ENCODE measurements at places on chromosomes 11 and 22.

GRCh38 chr11:46285173-46285572 is 7.7 kb downstream of the CREB3L1 start:
- DNase-seq, result no peak

- no peak for DNase-seq
Measured at GRCh38 chr11:44047931-44048431, at the start of gene ACCSL. Gene ACCSL (plus strand): TSS chr11:44047981. CDS start chr11:44048037, 56 bp downstream.

DNA sequence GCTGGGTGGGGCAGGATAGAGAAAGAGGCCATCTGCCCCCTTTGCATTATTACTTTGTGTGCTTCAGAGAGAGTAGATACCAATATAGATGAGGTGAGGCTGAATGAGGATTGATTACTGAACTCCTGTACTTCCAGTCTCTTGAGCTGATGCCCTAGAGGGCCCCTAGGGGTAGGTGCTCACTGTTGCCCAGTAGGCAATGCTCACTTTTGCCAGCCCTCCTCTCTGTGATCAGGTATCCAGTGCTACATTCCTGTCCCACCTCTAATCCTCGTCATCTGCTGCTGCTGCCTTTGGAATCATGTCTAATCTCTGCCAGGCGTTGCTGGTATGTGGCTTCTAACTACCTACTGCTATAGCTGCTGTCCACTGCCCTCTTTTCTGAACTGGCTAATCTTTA is 57.2 kb downstream of the CCDC83 start:
- DNase-seq, result no peak

GRCh38 chr11:73182824-73183321 is 35.2 kb upstream of the P2RY2 start:
- no peak for DNase-seq

- no peak for DNase-seq
Measured at GRCh38 chr11:134231958-134232659, 7.6 kb downstream of the VPS26B start.

DNA sequence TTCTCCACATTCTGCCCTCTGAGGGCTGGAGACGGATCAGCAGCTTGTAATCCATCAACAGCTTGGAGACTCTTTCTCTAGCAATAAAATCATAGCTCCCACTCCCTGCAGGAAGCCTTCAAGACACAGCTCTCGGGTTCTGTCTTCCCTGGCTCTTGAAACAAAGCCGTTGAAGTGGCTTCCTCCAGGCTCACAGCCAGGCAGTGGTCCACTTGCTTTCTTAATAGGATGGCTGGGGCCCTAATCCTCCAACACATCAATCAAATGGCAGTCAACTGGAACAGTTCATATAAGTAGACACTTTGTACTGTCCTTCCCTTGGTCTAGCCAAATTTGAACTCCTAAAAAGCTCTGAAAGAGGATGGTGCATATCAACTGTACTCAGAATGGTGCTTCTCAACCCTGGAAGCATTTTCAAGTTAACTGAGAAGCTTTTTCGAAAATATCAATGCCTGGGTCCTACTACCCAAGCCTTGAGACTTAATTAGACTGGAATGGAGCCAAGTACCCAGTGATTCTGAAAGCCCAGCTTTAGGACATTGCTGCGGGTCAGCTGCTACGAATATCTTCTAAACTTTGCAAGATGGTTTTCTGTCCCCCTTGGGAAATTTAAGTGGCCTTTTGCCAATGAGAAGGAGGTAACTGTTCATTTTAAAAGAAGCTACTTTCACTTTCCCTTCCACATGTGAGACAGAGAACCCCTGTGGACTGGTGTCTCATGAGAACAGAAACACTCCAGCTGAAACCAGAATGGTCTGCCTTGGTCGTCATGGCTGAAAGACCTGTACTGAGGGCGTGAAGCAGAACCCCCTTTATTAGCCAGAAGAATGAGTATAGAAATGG is 74.7 kb downstream of the SC5D start:
- DNase-seq, result no peak

- no peak for DNase-seq
Measured at GRCh38 chr11:103167166-103167565, 57.9 kb downstream of the DYNC2H1 start.

GRCh38 chr11:111829185-111829968 is 42.0 kb downstream of the ALG9 start:
- no peak for DNase-seq

GRCh38 chr11:72491001-72491400 is 56.7 kb upstream of the CLPB start:
- no peak for DNase-seq

GRCh38 chr22:44445731-44446130 is 52.3 kb downstream of the RTL6 start:
- DNase-seq, result no peak

GRCh38 chr22:18992543-18993198 is 56.6 kb upstream of the PRODH start:
- no peak for DNase-seq

GRCh38 chr11:130711193-130711592 is 205.1 kb downstream of the SNX19 start:
- no peak for DNase-seq

DNA sequence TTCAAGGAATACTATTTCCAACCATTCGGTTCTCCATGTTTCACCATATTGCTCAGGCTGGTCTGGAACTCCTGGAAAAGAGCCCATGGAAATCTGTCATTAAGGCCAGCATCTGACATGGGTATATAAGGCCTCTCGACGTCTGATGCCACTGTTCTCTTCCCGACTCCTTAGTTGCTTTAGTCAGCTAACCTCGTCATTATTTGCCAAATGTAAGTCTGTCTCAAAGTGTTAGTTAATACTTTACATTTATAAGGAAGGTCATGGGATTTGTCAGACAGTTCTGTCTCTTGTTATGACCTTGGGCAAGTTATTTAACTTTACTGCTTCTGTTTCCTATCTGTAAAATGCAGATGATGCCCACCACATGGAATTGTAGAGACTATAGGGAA is 1.6 kb downstream of the MRPL48 start:
- no peak for DNase-seq

- DNase-seq, result peak; percentile 74
Measured at GRCh38 chr22:41197038-41197972, 7.8 kb upstream of the L3MBTL2 start.

DNA sequence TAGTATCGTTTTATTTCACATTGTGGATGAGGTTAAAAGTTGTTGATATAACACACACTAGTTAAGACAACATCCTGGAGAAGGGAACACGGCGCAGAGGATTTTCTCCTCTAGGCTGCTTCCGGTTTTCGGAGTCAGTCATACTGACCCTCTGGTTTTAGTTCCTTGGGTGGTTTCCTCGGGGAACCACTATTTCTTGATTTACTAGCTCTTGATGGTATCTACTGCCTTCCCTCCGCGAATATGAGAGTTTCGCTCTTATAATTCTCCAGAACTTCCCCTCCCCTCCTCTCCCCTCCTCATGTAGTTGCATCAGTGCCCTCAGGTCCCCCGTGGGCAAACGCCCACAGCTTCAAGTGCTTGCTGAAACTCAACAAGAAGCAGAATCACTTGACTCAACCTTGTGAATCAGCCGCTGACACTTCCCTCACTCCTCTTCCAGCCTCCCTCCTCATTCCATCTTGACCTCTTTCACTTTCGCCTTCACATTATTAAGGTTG is 15.9 kb upstream of the APOBEC3A start:
- DNase-seq, result no peak

- no peak for DNase-seq
Measured at GRCh38 chr11:108405706-108406105, 61.6 kb downstream of the C11orf65 start.

- no peak for DNase-seq
Measured at GRCh38 chr22:48797731-48798130, 1029.9 kb downstream of the BRD1 start.

DNA sequence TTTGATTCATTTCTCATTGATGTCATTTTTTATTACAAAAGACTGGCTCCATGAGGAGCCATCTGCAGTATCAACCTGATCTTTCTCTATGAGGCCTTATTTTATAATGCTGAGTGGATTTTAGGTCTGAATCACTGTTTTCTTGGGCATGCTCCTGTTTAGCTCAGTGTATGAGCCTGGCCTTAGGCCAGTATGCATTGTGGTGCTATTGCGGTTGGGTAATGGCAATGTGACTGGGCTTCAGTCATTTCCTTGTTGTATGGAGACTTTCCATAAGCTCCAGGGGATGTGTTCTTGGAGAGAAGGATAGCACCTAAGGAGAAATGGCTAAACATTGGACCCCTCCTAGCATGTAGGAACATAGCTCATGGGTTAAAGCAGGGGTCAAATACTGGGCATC is 293.2 kb downstream of the NELL1 start:
- no peak for DNase-seq

DNA sequence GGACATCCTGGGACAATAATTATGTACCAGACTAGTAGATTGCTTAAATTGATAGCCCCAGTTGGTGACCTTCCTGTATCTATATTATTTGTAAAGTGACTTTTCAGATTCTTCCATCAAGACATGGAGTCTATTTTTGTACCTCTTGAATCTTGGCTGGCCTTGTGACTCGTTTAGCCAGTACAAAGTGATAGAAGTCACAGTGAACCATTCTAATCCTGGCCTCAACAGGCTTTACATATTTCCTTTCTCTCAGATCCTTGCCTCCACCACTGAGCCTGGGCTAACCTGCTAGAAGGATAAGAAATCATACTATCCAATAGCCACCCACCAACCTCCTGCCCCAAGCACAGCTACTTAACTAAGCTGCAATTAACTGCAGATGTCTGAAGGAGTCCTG is 37.5 kb upstream of the SLC6A5 start:
- DNase-seq, result no peak

DNA sequence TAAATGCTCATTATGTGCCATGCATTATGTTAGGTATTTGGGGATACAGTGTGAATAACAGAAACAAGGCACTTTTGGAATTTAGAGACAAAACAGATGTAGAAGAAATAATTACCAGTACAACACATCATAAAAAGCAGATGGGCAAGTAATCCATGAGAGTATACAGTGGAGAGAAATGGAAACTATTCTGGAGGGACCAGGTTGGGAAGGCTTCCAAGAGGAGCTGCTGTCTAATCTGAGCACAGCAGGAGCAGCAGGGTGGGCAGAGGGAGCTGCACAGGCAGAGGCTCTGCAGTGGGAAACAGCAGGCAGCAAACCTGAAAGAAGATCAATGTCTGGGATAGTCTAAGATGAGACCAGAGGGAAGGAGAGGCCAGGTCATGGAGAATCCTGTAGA is 268.7 kb upstream of the CCDC90B start:
- no peak for DNase-seq

DNA sequence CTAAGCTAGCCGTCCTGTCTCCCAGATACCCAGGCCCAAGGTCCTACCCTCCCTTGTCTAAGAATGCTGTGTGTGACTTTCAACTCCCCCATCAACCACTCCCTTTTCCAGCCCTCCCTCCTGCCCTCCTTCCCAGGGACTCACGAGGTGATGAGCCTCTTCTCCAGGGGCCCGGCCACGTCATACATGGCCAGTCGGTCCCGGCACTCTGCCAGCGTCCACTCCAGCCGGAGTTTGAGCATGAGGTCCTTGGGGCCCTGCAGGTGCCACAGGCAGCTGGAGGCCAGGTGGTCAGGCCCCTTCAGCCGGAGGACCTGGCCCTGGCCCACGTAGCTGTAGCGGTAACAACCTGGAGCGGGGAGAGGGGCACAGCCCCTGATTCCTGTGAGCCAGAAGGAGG is 20.1 kb downstream of the TMPRSS6 start:
- DNase-seq, result no peak

DNA sequence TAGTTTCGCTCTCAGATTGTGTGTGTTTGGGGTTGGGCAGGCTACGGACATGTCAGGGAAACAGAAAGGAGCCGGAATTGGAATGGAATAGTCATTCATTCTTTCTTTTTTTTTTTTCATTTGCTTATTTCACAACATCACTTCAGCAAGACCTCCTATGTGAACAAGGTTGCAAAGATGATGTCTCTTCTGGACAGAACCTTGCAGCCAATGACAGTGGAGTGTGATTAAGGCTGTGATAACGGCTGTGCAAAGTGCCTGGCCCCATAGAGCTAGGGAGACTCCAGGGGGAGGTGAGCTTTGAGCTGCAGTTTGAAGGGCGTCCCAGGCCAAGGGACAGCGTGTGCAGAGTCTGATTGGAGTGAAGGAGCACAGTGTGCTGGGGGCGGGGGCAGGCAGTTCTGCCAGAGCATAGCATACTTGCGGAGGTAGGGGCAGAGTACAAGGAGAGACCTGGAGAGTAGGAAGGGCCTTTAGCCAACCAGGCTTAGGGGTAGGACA is 3.4 kb downstream of the TIGD3 start:
- no peak for DNase-seq

DNA sequence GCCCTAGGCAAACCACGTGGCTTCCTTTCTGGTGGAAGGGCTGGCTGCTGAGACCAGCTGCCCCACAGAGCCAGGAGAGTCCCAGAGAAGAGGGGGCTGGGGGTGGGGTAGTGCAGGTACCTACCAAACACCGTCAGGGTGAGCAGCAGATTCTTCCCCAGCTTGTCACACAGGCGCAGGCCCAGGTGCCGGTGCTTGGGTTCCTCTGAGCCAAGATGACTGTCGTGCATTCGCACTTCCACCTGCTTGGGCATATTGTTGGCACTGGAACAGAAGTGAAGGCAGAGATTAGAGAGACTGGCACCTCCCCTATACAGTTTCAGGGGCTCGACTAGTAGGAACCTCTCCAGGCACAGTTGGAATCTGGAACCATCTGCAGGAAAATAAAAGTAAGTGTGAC is 102.1 kb downstream of the SLC1A2 start:
- no peak for DNase-seq

- DNase-seq, result no peak
Measured at GRCh38 chr11:118679483-118679882, at the start of gene TREH. Gene TREH (minus strand): TSS chr11:118679650. CDS start chr11:118679627, 23 bp downstream.

- DNase-seq, result no peak
Measured at GRCh38 chr11:115132436-115133228, 371.6 kb downstream of the CADM1 start.

GRCh38 chr11:132410383-132410782 is 1040.0 kb downstream of the NTM start:
- no peak for DNase-seq

GRCh38 chr11:64230985-64231365 is 627 bp downstream of the DNAJC4 start:
- DNase-seq, result no peak

DNA sequence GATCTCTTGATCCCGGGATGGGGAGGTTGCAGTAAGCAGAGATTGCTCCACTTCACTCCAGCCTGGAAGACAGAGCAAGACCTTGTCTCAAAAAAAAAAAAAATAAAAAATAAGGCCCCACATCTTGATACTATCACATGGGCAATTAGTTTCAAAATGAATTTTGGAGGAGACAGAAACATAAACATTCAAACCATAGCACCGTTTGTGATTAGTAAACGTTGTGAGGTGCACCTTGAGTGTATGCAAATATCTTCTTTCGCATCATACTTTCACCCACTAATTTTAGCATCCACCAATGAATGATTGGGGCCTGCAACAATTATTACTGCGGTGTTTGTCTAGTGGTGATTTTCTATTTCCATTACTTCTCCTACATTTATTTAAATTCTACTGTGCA is 11.0 kb upstream of the SPDYC start:
- no peak for DNase-seq

- peak; percentile 22 for DNase-seq
Measured at GRCh38 chr11:63592975-63593395, 21.2 kb downstream of the PLAAT3 start.

GRCh38 chr11:1064167-1064566 is 10.5 kb upstream of the MUC2 start:
- no peak for DNase-seq

- no peak for DNase-seq
Measured at GRCh38 chr22:36147196-36147791, 13.3 kb downstream of the APOL3 start.

All from NCI-H1436 (cell line).